ENCODE measurements at places on chromosomes 1 and 21.
A peak's percentile ranks its signal among the peaks of the same experiment; 100 is the strongest.

DNA sequence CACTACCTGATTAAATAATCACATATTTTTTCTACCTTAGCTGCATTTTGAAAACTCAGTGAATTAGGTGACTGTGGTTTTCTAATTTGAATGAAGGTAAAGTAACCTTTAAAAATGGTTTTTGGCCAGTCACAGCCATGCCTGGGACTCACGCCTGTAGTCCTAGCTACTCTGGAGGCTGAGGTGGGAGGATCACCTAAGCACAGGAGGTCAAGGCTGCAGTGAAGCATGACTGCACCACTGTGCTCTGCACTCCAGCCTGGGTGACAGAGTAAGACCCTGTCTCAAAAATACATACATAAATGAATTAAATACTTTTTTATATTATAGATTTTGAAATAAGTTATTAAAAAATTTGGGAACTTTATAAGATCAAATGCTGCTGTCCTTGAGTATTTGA, 5.7 kb downstream of the CNST start:
- DNase-seq: no peak

- peak; percentile 51 for DNase-seq
Observed at GRCh38 chr21:32411350-32412161, 950 bp upstream of the EVA1C start.

DNA sequence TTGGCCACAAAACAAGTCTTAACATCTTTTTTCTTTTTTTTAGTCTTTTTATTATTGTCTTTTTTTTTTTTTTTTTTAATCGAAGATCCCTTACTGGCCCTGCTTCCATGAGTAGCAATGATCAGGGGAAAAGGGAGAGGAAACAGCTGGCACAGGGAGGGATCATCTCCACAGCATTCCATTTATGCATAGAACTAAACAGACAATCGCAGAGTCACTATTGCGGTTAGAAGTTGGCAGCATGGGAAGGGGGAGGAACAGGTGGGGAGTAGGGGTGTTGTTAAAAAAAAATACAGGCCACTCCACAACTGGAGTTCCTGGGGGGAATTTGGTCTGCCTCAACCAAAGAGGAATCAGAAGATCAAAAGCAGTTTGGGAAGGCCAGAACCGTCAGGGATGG, 55.4 kb downstream of the C1orf185 start:
- DNase-seq: no peak

GRCh38 chr1:160659566-160659965, 12.7 kb upstream of the SLAMF1 start:
- DNase-seq: no peak

DNA sequence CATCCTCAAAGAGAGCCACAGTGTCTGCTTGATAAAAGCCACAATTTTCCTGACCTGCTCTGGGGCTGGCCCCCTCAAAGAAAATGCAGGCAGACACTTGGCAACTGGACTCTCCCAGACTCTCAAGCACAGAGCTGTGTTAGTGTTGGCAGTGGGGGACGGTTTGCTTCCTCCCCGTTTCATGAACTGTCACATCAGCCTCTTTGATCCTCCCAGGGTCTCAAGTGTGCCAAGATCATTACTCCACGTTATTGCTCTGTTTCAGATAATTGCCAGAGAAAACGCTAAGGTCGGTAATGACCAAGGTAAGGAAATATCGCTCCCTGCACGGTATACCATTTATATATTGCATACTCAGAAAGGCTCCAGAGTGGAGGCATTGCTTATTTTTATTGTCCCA, 138.8 kb downstream of the NTMT2 start:
- DNase-seq: no peak

DNA sequence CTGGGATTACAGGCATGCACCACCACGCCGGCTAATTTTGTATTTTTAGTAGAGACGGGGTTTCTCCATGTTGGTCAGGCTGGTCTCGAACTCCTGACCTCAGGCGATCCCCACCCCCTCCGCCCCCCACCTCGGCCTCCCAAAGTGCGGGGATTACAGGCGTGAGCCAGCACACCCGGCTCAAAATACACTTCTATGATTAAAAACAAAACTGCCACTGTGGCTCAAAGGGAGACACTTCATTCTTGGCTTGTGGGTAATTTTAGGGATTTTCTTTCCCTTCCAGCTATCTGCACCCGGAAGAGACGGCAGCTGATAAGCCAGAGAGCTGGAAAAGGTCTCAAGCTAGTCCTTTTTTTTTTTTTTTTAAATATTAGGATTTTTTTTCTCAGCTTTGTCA, 24.5 kb downstream of the TMPRSS2 start:
- DNase-seq: no peak

DNA sequence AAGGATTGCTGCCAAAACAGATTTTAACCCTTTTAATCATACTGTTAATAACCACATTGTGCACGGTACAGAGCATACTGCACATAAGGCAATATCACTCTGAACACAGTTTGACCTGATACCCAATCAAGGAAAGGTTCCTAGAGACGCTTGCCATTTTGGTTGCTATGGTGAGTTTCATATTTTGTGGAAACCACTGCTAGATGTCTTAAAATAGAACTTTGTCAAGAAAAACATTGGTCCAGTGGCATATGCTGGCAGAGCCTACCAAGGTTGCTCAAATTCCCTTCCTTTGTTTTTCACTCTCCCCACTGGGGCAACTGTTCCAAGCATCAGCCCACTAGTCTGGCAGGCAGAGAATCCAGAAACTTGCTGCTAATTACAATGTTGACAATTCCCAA, 114.8 kb upstream of the DPYD start:
- no peak for DNase-seq

- no peak for DNase-seq
Observed at GRCh38 chr1:161199506-161200139, 769 bp upstream of the ADAMTS4 start.

DNA sequence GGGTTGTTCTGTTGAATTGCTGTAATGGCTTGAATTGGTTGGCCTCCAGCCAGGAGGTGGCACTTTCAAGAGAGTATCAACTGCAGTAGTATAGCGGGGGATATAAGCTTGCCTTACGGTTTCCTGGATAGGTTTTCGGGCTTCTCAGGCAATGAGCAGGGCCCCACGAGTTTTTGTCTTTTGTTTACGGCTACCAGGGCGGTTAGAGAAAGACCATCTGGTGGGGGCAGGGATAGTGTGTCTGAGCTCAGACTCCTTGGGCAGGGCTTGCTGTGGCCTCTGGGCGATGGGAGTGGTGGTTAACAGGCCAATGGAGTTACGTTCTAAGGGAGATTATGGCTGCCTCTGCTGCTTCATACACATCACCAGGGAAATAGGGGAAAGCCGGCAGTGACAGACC, 62.8 kb downstream of the DTL start:
- DNase-seq: no peak

All from T-helper 2 cell (primary cell).